ENCODE measurements at places on chromosomes 7 and 10.

DNA sequence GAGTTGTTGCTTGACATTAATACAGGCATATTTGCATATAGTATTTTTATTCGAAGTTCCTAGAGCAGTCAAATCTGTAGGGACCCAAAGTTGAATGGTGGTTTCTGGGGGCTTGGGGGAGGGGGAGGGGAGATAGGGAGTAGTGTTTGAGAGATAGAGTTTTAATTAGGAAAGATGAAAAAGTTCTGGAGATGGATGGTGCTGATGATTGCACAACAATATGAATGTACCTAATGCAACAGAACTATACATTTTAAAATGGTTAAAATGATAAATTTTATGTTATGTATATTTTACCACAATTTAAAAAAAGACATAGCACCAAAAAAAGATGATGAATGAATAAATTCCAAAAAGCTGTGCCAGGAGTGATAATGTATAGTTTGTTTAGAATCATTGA is 41.8 kb downstream of the STK31 start:
- DNase-seq: no peak

GRCh38 chr7:2698581-2699288 is 10.7 kb downstream of the AMZ1 start:
- no peak for DNase-seq

GRCh38 chr7:4052130-4052529 is 630.0 kb upstream of the FOXK1 start:
- no peak for DNase-seq

GRCh38 chr7:32453341-32454011 is 36.7 kb downstream of the LSM5 start:
- no peak for DNase-seq

DNA sequence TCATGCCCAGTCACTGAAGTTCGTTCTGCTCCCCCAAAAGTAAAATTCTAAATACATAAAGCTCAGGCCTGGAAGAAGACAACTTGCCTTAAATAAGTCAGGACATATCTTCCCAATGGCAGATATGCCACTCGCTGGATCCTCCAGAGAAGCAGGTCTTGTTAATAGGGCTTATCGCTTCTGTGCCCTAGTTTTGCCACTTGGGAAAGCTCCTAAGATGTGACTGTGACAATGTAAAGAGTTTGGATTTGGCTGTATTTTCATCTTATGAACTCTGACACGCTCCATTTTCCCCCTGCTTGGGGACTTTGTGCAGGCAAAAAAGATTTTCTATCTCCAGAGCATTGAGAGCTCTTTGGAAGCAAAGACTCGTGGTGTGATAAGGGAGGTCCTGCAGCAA is 279.9 kb downstream of the WDR11 start:
- no peak for DNase-seq

GRCh38 chr10:44010873-44011602 is 362.4 kb upstream of the ZNF32 start:
- DNase-seq: no peak

DNA sequence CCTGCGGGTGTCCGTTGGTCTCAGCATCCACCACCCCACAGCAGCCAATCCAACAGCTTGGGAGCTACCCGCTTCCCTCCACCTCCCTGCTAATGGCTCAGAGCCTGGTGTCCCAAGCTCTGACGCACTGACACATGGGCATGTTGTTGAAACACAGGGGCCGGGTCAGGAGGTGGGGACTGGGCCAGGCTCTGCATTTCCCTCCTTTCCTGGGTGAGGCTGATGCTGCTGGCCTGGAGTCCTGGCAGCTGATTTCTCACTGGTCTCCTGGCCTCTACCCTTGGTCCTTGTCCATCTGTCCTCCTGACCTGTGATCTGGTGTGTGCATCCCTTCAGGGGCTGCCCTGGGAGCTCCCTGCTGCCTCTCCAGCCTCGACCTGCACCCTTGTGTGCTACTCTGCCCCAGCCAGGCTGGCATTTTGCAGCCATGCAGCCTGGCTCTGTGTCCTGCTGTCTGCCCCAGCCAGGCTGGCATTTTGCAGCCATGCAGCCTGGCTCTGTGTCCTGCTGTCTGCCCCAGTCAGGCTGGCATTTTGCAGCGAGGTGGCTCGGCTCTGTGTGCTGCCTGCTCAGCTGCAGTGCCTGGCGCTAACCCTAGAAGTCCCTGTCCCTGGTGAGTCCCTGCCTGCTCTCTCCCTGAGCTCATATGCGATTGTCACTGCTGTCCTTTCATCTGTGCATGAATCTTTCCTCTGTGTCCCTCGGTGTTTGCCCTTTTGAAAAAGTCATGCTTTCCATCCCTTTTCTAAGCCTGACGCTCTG is 14.0 kb downstream of the AMZ1 start:
- DNase-seq: no peak

GRCh38 chr10:128744811-128745305 is 618.6 kb upstream of the MKI67 start:
- DNase-seq: no peak

- DNase-seq: no peak
Measured at GRCh38 chr10:637771-638195, 51.7 kb downstream of the DIP2C start.

GRCh38 chr10:132354356-132355094 is 22.5 kb downstream of the LRRC27 start:
- DNase-seq: no peak

Data from SK-N-MC (cell line).